ENCODE measurements at places on chromosomes 1 and 21. TPM values are rescaled to one million over a fixed set of nuclear protein-coding genes. Genes with fewer than 3 reads are reported as not detected.

Gene S100A7A
- total RNA-seq = not detected

Gene VWA5B1
- total RNA-seq = not detected

Gene NGF
- 0.17 TPM for total RNA-seq

Gene NKAIN1
- total RNA-seq = not detected

Gene C8A
- total RNA-seq = not detected

Gene C1QB
- not detected for total RNA-seq

Gene OR2T33
- total RNA-seq = not detected

Gene SIK1
- 44.9 TPM for total RNA-seq

Gene CLCN6
- total RNA-seq = 7.0 TPM

Gene PATJ
- 53.3 TPM for total RNA-seq

Gene CBR3
- 1.2 TPM for total RNA-seq

Gene ERICH3
- total RNA-seq = not detected

Gene ARHGAP30
- total RNA-seq = 0.43 TPM

Gene ERMAP
- 12.8 TPM for total RNA-seq

Gene PRCC
- total RNA-seq = 52.2 TPM

Gene C1orf167
- total RNA-seq = not detected

Gene FAAH
- total RNA-seq = 21.0 TPM

Gene SERINC2
- total RNA-seq = 583 TPM

Gene FBLIM1
- 196 TPM for total RNA-seq
